ENCODE measurements at places on chromosomes 3 and 15.

- H3K27me3 ChIP-seq, result no peaks in the 10 kb centered on the region
- H3K4me1 ChIP-seq, result no peaks in the 10 kb centered on the region
- DNase-seq, result no peak
- H3K36me3 ChIP-seq, result no peaks in the 10 kb centered on the region
Measured at GRCh38 chr3:170330366-170330765, 27.1 kb upstream of the SKIL start.

DNA sequence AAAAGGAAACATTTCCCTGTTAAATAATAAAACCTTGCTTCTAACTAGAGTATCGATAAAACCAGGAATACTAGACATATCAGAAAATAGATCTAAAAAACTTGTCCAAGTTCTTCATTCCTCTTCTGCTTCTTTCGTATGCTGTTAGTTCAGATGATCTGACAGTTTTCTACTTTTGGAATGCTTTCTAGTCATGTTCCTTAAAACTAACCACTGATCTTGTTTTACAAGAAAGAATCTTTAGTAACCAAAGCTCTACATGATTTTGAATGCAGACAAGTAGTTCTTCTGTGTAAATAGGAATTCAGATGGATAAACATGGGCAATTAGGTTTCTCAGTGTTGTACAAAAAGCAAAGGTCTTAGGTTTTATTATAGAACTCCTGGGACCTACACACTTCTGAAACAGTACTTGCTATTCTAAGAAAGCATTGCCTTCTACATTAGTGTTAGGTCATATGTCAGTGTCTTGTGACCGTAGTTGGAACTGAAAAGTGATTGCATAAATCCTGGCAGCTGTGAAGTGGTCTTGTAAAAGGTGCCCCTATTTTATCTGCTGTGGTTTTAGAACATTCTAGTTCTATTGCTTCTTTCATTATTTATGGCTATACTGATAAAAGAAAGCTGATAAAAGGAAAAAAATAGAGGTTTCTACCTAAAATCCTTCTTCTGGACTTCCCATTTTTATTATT, 40.7 kb downstream of the SNRK start:
- peaks cover 8% of the 10 kb centered on the region for H3K36me3 ChIP-seq
- H3K27ac ChIP-seq, result no peak overlapping the region
- no peak overlapping the region for H3K4me3 ChIP-seq

GRCh38 chr3:179871782-179872181, 165.0 kb downstream of the PEX5L start:
- peaks cover 12% of the 10 kb centered on the region for H3K4me1 ChIP-seq
- no peaks in the 10 kb centered on the region for H3K27me3 ChIP-seq
- H3K27ac ChIP-seq, result no peak overlapping the region
- H3K4me3 ChIP-seq, result no peak overlapping the region
- DNase-seq, result no peak
- H3K36me3 ChIP-seq, result no peaks in the 10 kb centered on the region

GRCh38 chr3:189094539-189094938, 77.2 kb upstream of the TPRG1 start:
- H3K27ac ChIP-seq, result no peak overlapping the region
- H3K4me1 ChIP-seq, result no peaks in the 10 kb centered on the region
- no peaks in the 10 kb centered on the region for H3K27me3 ChIP-seq
- DNase-seq, result no peak

DNA sequence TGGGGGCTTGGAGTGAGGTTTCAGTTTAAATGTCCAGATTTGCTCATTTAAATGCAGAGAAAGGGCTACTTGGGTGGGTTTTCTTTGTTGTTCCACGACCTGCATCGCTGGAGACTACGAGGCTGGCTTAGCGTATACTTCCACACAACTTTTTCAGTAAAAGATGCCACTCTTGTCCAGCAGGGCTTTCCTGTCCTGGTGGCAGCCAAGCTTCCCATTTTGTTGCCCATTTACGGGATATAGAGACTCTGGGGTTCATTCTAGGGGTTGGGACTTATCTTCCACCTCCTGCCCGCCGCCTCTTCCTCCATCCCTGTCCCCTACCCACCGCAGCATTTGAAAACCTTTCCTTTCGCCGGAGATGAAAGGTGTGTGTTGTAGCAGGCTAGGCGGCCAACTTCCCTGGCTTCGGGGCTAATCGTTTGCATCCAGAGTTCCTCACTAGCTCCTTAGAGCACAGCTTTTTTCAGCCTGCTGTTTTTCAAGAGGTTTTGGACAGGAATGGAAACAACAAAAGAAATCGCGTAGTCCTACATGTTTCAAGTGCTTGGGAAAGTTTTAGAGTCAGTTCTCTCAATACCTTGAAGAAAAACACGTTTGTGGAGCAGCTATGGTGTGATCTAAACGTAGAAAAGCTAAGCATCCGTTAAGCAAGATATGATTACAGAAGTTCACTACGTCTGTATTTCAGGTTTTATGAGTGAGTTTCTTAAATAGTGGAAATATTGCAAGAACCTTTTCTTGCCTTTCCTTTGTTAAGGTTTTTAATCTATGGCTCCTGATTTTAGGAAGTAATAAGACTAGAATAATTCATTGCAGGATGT, 843 bp downstream of the CHRNA5 start:
- H3K27ac ChIP-seq, result peak overlapping the region; percentile 81
- H3K4me3 ChIP-seq, result peak overlapping the region; percentile 98
- H3K36me3 ChIP-seq, result no peaks in the 10 kb centered on the region
- peaks cover 18% of the 10 kb centered on the region for H3K4me1 ChIP-seq

- DNase-seq, result no peak
- H3K27ac ChIP-seq, result no peak overlapping the region
- H3K27me3 ChIP-seq, result peaks cover 30% of the 10 kb centered on the region
- no peaks in the 10 kb centered on the region for H3K4me1 ChIP-seq
- H3K36me3 ChIP-seq, result no peaks in the 10 kb centered on the region
Measured at GRCh38 chr15:61755467-61755866, 304.8 kb downstream of the VPS13C start.
